ENCODE measurements at places on chromosomes 11 and 22. TPM values are rescaled to one million over a fixed set of nuclear protein-coding genes. Genes with fewer than 3 reads are reported as not detected.

GRCh38 chr11:115155320-115155719, 348.9 kb downstream of the CADM1 start:
- no peak for DNase-seq

GRCh38 chr11:66561178-66561974, 7.0 kb downstream of the CTSF start:
- no peak for DNase-seq

- DNase-seq: no peak
Observed at GRCh38 chr11:123233975-123234334, 38.9 kb upstream of the CLMP start.

GRCh38 chr22:46736705-46737104, 1.3 kb downstream of the CERK start:
- no peak for DNase-seq

DNA sequence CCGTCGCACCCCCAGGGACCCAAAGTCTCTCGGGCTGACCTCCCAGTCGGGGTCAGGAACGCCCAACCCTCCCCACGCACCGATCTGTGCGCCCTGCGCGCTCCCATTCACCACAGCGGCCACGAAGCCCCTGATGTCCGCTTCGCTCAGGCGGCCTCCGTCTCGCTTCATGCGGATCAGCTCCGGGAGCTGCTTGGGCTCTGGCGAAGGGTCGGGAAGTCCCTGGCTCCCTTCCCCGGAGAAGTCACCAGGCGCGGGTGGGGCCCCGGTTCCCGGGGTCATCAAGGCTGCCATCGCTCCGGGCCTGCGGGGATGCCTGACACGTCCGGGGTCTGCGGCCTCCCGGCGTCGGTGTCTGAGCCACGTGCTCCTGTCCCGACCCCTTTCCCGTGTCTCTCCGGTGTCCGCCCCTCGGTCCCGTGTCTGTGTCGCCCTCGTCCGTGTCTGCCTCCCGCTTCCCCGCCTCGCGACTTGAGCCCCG, 356 bp downstream of the TYMP start:
- no peak for DNase-seq

GRCh38 chr22:30205281-30206115, 41.1 kb downstream of the LIF start:
- peak; percentile 89 for DNase-seq

GRCh38 chr11:20415432-20415831, 27.9 kb downstream of the PRMT3 start:
- no peak for DNase-seq

DNA sequence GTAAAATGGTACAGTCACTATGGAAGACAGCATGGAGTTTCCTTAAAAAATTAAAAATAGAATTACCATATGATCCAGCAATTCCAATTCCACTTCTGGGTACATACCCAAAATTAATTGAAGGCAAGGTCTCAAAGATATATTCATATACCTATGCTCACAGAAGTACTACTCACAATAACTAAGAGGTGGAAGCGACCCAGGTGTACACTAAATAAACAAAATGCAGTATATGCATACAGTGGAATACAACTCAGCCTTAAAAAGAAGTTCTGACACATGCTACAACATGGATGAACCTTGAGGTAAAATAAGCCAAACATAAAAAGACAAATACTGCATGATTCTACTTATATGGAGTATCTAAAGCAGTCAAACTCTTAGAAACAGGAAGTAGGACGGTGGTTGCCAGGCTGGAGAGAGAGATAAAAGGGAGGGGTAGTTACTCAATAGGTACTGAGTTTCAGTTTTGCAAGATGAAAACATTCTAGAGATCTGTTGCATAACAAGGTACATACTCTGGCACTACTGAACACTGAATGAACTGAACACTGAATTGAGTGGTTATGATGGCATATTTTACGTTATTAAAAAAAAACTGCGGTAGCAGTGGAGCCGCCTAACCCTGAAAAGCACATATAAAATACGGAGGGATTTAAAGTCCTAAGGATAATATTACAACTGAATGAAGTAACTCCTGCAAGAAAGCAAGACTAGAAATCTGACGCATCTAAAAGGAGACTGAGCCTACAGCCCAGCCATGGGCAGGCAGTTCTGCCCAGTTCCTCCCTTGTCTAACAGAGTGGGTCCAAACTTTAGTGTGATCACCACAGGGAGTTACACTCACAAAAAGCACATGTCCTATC, 12.8 kb downstream of the DGCR2 start:
- DNase-seq: no peak

PNPLA3 gene
- total RNA-seq: 7.6 TPM

VSIG10L2 gene
- total RNA-seq: not detected

FXYD2 gene
- 286 TPM for total RNA-seq

PTPN5 gene
- total RNA-seq: 0.07 TPM

CRYBB2 gene
- not detected for total RNA-seq

ROBO3 gene
- 18.9 TPM for total RNA-seq

All from epithelial cell of proximal tubule (primary cell).